ENCODE measurements at places on chromosomes 7 and 10.

GRCh38 chr7:119197877-119198527 is 973.5 kb downstream of the ANKRD7 start:
- DNase-seq = peak; percentile 45

GRCh38 chr7:140688341-140688740 is 8.2 kb upstream of the NDUFB2 start:
- no peak for DNase-seq

DNA sequence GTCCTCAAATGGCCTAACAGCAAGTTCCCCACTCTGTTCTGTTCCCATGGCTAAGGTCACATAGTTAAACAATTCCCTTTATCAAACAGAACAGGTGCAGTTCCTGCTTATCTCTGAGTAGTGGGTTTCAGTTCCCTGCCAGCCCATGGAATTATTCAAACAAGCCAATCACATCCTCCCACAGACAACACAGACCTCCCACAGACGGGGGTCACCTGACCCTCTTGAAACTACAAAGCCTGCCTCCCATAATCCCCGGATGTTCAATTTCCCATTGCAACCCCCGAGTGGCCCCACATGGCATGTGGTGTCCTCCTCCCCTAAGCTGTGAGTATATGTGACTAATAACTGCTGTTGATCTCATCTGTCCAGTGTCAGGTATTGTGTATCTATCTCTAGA is 64.1 kb downstream of the TMEM168 start:
- DNase-seq = no peak

DNA sequence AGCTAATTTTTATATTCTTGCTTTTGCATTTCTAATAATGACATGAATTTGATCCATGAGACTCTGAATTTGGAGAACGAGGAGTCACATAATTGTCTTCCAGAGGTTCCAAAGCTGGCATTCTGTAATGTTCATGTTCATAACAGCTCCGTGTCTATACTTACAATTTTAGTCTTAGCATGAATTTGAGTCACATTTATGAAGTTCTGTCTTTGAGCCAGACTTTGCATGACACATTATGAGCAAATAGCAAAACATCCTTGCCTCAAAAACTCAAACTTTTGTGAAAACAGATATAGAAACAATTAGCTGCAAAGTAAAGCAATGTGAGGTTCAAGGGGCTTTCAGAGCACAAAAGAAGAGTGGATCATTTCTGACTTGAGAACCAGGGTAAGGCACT is 44.5 kb upstream of the CAV2 start:
- DNase-seq = no peak

- DNase-seq = no peak
Measured at GRCh38 chr7:90692396-90692795, 96.3 kb downstream of the CDK14 start.

GRCh38 chr7:13411151-13411550 is 578.3 kb downstream of the ETV1 start:
- no peak for DNase-seq

DNA sequence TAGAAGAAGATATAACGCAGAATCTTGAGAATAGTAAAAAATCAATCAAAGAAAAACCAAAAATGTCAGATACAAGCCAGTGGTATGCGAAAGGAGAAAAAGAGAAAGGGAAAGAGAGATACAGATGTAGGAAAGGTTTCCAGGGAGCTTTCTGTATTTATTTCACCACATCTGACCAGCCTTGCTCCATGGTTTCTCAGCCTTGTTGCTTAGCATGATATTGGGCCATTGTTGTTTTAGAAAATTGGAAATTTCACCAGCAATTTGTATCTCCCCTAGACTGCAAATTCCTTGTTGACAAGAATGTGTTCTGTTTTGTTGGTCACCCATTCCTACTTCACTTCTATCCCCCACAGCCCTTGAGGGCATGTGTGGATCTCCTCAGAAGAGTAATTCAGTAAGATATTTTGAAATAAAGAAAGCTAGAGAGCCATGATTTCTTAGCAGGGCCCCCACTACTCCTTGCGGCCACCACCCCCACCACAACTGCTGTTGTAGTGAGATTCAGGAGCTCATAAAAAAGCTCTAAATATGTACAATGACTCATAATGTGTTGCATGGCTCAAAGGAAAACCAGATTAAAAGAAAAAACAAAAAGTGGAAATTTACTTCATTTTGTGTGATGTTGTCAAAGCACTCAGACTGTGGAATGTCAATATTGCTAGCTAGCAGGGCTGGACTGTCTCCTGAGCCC is 138.7 kb downstream of the CHRM2 start:
- no peak for DNase-seq

DNA sequence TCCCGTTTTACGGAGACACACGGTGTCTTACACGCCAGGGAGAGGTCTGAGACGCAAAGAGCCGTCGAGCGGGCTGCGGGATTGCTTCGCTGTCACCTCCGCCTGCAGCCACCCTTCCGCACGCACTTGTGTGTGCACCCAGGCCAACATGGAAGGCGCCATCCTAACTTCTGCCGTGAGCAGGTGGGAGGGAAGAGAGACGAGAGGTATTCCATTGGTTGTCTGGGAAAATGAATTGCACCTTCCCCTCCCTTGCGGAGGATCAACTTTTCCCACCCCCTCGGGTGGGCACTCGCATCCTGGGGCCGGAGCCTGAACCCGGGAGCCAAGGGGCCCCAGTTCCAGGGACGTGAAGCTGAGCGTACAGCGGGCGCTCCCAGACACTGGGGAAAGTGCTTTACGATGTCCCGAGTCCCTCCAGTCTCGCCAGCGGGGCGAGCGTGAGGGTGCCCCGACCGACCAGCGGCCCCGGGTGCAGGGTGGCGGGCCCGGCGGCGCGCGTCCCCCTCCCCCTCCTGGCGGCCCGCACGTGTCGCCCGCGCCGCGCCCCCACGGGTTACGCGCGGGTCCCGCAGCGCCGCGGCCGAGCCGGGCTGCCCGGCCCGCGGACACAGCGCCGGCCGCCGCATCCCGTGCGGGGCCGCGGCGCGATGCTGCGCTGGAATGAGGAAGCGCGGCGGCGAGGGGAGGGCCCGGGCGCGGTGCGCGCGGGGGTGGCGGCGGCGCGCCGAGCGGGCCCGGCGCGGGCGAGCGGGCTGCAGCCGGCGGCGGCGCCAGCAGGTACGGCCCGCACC is 984 bp upstream of the IKZF1 start:
- DNase-seq = no peak

DNA sequence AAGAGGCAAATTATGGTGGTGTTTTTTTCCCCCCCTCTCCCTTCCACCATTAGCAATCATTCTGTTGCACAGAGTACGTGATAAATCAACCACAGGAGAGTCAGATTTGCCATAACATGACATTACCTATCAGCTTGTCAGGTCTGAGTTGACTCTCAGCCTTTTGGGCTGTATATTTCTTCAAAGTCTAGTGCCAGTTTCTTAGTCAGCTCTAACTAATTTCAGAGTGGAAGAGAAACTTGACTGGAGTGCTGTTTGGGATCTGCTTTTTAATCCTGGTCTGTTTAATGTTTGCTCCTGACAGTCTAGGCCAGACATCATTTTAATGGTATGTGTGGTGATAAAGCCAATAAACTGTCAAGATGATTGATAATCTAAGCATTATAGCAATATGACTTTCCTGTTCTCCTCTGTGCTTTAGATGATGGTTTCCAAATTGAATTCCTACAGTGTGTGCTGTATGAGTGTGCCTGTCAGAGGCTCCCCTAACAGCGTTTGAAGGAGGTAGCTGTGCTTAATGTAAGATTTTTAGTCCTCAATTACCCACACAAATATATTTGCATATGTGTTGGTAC is 76.9 kb downstream of the LRMDA start:
- DNase-seq = no peak

DNA sequence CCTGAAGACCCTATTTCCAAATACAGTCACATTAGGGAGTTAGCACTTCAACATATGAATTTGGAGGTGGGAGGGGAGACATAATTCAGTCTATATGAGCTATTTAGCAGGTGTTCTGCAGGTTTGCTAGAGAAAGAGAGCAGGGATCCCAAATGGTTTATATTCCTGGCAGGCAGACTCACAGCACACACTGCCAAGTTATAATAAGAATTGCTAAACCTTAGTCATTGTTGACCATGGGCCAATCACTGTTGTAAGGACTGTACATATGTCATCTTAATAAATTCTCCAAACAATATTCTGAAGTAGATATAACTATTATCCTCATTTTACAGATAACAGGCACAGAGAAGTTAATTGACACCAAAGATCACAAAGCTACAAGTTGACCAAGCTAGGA is 1.5 kb upstream of the CCDC3 start:
- no peak for DNase-seq

GRCh38 chr10:101875068-101875688 is 31.6 kb upstream of the KCNIP2 start:
- no peak for DNase-seq

DNA sequence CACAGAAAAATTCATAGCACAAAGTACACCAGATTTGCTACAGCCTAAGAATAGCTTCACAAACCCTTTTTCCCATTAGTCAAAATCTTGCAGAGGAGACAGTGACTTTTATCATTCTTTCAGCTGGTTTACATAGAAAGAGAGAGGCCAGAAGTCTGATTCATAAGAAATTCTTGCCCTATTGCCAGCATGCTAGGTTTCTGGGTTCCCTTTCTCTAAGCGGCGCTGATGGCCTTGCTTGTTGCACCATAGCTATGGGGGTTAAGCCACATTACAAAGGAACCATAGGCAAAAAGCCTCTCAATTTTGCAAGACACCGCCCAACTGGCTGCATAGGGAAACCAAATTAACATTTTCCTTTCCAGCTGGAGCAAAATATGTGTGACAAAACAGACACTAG is 87.4 kb downstream of the ZNF467 start:
- peak; percentile 93 for DNase-seq

DNA sequence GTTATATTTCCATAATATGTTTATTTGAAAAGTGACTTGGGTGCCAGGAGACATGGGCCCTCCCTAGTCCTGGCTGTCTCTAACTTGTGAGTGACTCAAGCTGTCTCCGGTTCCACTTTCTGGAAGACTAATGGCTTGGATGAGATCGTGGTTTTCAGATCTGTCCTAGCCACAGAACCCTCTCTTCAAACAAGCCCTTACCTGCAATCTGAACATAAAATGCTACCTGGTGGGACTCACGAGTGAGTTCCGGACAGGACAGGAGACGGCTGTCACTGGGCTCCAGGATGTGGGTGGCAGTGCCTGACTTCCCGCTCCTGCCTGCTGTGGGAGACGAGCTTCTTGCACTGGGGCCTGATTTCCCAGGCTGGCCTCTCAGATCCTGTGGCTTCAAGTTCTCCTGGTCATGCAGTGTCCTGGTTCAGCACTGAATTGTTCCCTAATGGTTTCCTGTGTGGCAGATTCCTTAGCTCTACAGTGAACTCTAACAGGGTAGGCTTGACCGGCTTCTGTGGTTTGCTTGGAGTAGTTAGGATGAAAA is 26.0 kb upstream of the PFKFB3 start:
- DNase-seq = no peak

DNA sequence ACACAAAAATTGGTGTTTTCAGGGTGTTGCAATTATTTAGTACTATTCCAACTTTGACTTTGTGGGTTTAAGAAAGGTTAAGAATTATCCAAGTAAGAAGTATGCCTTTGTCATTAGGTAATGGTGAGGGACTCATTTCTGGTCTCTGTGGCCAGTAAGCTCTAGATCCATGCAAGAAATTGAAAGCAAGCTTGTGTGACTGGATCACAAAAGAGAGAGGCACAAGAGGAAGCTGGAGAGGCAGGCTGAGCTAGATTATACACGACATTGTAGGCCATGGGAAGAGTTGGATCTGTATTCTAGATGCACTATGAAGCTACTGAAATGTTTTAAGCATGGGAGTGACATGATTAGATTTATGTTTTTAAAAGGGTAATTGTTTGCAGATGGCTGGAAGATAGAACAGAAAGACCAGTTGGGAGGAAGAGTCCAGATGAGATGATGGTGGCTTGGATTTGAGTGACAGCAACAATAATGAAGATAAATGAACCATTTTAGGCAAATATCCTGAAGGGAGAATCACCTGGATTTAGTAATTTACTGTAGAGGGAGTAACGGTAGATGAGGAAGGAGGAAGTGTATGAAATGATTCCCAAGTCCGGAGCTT is 50.0 kb downstream of the CALD1 start:
- DNase-seq = no peak

GRCh38 chr10:33273295-33274002 is 61.0 kb downstream of the NRP1 start:
- DNase-seq = no peak

DNA sequence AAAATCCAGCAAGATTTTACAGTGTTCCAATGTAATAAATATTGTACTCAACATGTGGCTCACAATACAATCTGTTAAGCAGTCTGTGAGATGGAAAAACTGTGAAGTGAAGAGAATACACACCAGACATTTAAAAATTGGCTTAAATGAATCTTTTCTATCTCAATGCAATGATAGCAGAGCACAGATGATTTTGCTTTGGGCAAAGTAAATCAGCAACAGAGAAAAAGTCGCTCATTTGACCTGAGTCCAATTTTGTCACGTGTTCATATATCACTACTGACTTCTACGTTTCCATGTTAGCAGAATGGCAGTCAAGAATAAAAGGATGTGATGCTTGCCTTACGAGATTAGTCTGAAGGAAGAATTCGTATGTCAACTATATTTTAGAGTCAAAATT is 506.7 kb downstream of the POM121L12 start:
- no peak for DNase-seq

GRCh38 chr7:56121440-56121839 is 5.2 kb upstream of the NUPR2 start:
- DNase-seq = no peak

GRCh38 chr10:24784923-24785322 is 61.2 kb upstream of the ARHGAP21 start:
- no peak for DNase-seq

DNA sequence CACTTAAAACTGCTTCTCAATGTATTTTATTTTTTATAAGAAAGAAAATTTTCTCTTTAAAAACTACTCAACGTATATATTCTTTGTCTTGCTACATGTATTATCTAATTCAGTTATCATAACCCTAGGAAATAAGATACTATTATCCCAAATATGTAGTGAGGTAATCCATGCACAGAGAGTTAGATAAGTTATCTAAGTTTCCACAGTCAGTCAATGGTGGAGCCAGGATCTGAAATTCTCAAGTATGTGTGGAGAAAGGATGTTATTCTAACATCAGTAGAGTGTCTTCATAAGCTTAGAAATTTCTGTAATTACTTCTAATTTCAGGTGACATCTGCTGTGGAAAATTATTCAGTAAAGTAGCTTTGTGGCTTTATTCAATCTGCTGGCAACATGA is 239.9 kb downstream of the CSTF2T start:
- no peak for DNase-seq

DNA sequence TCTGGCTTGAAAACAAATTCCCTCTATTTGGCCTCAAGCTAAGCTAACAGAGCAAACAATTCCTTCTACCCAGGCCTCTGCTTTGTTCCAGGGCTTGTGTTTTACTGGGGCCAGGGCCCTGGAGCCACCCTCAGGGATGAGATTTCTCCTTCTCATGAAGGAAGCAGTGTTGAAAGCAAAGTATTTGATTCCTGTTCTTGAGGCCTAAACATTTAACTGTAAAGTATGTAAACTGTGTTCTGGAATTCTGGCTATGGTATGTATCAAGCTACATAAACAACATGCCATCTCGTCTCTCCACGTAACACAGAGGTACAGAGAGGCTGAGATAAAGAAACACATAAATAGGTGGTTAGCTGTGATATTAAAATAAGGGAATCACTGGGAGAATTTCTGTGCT is 81.8 kb downstream of the HERPUD2 start:
- DNase-seq = no peak

All from HL-60 (cell line).